ENCODE measurements at places on chromosomes 7 and 10.

- peak; percentile 83 for DNase-seq
Observed at GRCh38 chr7:9217204-9217603, 783.8 kb downstream of the NXPH1 start.

DNA sequence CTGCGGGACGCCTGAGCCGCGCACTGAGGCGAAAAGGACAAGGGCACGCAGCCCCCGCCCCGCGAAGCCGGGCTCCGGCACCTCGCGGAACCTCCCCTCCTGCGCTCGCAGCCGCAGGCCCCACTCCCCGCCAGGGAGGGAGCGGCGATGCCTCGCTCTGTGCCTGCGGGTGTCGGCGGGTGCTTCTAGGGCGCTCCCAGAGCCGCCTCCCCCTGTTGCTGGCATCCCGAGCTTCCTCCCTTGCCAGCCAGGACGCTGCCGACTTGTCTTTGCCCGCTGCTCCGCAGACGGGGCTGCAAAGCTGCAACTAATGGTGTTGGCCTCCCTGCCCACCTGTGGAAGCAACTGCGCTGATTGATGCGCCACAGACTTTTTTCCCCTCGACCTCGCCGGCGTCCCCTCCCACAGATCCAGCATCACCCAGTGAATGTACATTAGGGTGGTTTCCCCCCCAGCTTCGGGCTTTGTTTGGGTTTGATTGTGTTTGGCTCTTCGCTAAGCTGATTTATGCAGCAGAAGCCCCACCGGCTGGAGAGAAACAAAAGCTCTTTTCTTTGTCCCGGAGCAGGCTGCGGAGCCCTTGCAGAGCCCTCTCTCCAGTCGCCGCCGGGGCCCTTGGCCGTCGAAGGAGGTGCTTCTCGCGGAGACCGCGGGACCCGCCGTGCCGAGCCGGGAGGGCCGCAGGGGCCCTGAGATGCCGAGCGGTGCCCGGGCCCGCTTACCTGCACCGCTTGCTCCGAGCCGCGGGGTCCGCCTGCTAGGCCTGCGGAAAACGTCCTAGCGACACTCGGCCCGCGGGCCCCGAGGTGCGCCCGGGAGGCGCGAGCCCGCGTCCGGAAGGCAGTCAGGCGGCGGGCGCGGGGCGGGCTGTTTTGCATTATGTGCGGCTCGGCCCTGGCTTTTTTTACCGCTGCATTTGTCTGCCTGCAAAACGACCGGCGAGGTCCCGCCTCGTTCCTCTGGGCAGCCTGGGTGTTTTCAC lies 519 bp downstream of the ITGB8 start:
- peak; percentile 83 for DNase-seq

GRCh38 chr7:113015034-113015645 lies 71.5 kb downstream of the GPR85 start:
- peak; percentile 58 for DNase-seq

GRCh38 chr10:88131511-88132139 lies 268.2 kb downstream of the PTEN start:
- DNase-seq: no peak

- DNase-seq: no peak
Observed at GRCh38 chr7:92773808-92774207, 62.6 kb downstream of the CDK6 start.

GRCh38 chr7:117324960-117325359 lies 2.1 kb upstream of the WNT2 start:
- no peak for DNase-seq

GRCh38 chr10:97498841-97499560 lies at the start of gene UBTD1:
UBTD1 (plus strand) TSS chr10:97498924; CDS start chr10:97499204, 280 bp downstream.
- no peak for DNase-seq

GRCh38 chr7:31763548-31763947 lies 76.5 kb downstream of the PPP1R17 start:
- no peak for DNase-seq

- no peak for DNase-seq
Observed at GRCh38 chr10:69729326-69730048, 72.2 kb upstream of the COL13A1 start.

DNA sequence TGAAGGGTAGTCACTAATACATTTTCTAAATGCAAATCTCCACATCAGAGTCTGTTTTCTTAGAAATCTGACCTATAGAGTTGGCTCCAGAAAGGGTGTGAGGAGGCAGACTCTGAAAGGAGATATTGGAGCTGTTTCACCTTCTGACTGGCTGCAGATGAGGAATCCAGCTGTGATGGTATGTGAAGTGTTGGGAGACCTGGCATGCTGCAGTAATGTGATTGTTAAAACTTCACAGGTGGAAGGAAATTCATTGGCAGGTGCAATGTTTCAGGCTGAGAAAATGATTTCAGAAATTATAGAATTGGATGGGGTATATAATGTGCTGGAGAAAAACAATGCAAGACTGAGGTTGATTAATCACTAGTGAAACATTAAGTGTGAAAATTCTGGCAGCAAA lies 1134.0 kb upstream of the LRRN3 start:
- DNase-seq: no peak

DNA sequence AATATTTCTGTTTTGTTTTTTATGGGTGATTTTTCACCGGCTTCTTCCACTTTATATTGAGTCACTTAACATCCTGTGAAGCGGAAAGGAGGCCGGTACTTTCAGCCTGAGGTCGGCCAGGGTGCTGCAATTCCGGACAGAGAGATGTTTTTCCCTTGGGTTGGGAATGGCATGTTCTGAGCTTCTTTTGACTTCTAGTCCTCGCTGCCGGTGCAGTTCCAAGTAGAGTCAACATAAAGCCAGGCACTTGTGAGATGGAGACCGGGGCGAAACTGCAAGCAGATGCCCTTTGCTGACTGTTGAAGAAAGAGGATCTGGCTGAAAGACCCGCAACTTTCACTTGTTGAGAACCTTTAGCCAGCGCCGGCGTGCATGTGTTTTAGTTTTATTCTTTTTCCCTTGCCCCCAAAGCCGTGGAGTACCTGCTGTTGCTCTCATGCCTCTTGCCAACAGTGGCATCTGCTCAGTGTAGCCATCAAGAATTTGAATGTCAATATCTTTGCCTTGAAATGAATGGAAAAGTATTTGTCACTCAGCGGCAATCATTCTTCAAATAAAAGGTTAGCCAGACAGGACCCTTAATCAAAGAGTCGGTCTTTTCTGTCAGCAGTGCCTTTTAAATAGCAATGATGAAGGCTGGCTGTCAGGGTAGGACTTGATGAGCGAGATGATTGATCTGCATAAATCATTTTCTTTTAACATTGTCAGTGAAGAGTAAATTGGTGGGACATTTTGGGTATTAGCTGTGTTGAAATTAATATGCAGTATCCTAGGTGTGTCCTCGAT lies 351.2 kb downstream of the LRMDA start:
- DNase-seq: no peak

- DNase-seq: no peak
Observed at GRCh38 chr7:50812094-50812493, 29.4 kb upstream of the GRB10 start.

GRCh38 chr7:139721821-139722220 lies 56.0 kb downstream of the HIPK2 start:
- no peak for DNase-seq

DNA sequence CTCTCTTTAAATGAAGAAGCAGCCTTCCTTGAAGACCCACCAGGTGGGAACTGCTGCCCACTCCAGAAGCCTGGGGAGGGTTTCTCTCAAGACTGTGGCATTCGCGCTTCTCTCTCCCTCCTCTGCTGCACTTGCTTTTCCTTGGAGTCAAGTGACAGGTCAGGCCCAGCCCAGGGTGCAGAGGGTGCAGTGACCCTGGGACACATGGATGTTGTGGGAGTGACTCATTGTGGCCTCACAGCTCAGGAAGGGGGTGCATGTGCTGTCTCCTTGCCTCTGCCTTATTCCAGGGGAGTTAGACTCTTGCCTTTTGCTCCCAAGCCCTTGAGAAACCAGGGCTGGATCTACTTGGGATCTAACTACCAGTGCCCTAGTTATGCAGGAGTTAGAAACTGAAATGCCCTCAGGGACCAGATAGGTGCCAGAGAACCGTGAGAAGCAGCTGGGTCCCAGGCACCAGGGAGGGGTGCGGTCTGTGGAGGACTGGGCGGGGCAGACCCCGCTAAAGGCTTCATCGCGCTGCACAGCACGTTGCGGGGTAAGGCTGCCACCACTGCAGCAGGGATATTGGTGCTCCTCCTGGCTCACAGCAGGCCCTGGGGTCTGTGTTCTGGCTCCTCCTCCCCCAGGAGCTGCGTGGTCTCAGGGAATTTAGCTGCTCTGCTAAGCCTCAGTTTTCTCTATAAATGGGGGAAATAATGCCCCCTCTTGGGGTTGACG lies 11.4 kb downstream of the FAM241B start:
- DNase-seq: no peak

DNA sequence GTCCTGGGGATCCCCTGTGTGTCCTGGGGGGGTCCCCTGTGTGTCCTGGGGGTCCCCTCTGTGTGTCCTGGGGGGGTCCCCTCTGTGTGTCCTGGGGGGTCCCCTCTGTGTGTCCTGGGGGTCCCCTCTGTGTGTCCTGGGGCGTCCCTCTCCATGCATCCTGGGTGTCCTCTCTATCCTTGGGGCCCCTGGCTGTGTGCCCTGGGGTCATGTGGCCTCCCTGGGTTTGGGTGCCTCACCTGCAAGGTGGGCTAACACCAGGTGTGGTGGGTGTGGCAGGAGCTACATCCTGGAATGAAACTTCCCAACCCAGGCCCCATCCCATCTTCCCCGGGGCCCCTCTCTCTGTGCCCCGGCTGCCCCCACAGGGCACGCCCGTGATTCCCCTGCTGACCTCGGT lies 4.9 kb downstream of the CYP2W1 start:
- DNase-seq: no peak

DNA sequence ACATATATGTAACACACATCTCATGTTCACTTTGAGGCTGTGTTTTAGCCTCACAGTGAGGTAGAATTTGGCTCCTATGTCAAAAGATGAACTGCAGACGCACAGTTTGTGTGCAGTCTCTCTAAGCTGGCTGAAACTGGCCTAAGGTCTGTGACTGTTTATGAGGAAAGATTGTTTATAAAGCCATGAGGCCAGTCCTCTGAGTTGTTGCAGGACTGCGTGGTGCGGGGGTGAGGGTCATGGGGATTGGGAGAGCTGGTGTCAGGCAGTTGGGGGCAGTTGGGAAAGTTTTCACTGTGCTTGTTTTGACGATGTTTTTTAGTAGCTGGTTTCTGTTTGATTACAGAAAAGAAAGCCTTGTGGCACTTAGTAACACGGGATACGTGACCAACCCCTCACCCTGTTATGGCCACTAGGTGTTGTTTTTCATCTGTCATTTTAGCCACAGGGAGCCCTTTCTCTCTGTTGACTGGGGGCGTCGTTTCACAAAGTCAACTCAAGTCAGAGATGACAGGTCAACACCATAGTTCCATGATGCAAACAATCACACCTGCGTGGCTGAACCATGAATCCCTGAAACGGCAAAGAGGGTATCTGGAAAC lies 310.9 kb downstream of the CCDC3 start:
- DNase-seq: peak; percentile 91

GRCh38 chr10:131849591-131850382 lies 51.0 kb upstream of the PPP2R2D start:
- DNase-seq: no peak

GRCh38 chr10:100724531-100725027 lies 20.8 kb upstream of the PAX2 start:
- DNase-seq: no peak

DNA sequence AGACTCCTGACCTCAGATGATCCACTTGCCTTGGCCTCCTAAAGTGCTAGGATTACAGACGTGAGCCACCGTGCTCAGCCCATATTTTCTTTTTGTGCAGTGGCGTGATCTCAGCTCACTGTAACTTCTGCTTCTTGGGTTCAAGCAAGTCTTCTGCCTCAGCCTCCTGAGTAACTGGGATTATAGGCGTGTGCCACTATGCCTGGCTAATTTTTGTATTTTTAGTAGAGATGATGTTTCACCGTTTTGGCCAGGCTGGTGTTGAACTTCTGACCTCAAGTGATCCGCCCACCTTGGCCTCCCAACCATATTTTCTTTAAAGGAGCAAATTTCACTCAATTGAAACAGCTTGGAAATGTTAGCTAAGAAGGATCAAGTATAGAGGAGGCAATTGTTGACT lies 16.5 kb downstream of the GBF1 start:
- no peak for DNase-seq

- no peak for DNase-seq
Observed at GRCh38 chr10:125103924-125104323, 56.4 kb downstream of the CTBP2 start.

- no peak for DNase-seq
Observed at GRCh38 chr10:108427146-108427545, 1262.6 kb upstream of the SORCS1 start.

GRCh38 chr10:75208181-75208580 lies 2.4 kb upstream of the VDAC2 start:
- no peak for DNase-seq

- DNase-seq: peak; percentile 40
Observed at GRCh38 chr7:115267503-115267902, 345.6 kb downstream of the MDFIC start.

- DNase-seq: no peak
Observed at GRCh38 chr10:6009150-6009549, 31.8 kb upstream of the IL15RA start.

DNA sequence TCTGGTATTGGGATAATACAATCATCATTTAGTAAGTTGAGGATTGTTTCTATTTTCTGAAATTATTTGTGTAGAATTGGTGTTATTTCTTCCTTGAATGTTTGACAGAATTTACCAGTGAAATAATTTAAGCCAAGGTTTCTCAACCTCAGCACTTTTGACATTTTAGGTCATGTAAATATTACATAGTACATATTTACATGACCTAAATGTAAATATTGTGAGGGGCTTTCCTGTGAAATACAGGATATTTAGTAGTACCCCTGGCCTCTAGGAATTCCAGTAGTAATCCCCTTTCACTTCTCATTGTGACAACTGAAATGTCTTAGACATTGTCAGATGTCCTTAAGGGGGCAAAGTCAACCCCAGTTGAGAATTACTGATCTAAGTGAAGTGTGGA lies 59.8 kb downstream of the TBC1D12 start:
- no peak for DNase-seq

DNA sequence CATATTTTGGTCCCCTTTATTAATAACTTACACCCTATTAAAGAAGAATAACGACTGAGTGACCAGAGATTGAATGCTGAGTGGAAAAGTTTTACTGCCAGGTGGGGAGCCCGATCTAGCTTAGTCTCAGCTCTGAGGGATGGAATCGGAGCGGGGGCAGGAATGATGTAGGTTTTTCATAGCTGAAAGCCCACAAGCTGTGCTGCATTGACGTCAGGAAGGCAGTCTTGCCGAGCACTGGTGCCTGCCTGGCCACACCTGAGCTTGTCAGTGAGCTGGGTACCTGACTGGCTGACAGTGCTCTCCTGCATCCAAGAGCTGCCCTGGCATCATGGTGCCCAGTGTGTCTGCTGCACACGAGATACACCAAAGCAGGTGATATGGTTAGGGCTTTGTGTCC lies 34.8 kb downstream of the GRK5 start:
- DNase-seq: no peak

Measured in NCI-H2081 (cell line).